ENCODE measurements at places on chromosomes 12 and 14.

- DNase-seq, result no peak
These were observed 75.7 kb downstream of the LRRK2 start for GRCh38 chr12:40300490-40300889.

GRCh38 chr12:28830491-28830890 lies 318.6 kb upstream of the FAR2 start:
- DNase-seq, result no peak

DNA sequence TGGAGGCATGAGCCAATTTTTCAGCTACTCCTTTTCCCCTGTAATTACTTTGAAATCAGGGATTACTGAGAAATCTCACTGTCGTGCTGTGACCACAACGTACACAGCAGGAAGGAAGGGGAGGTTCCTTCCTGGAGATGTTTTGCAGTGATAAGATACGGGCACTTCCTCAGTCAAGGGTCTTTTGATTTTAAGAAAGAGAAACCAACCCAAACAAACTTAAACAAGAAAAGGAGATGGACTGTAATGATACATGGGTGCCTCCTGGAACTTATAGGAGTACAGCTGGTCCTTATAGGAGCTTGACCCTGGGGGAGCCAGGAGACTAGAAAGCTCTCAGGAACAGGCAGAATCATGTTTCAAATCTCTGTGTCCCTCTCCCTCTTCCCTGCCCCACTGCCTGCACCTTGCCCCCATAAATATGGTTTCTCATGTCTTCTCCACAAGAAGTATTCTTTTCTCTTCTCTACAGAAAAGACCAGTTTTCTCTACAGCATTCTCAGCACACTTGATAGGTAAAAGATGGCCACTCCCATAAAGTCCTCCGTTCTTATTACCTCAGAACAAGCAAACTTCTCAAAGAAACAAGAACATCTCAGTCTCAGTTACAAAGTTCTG lies 281.1 kb upstream of the AMIGO2 start:
- no peak for DNase-seq

DNA sequence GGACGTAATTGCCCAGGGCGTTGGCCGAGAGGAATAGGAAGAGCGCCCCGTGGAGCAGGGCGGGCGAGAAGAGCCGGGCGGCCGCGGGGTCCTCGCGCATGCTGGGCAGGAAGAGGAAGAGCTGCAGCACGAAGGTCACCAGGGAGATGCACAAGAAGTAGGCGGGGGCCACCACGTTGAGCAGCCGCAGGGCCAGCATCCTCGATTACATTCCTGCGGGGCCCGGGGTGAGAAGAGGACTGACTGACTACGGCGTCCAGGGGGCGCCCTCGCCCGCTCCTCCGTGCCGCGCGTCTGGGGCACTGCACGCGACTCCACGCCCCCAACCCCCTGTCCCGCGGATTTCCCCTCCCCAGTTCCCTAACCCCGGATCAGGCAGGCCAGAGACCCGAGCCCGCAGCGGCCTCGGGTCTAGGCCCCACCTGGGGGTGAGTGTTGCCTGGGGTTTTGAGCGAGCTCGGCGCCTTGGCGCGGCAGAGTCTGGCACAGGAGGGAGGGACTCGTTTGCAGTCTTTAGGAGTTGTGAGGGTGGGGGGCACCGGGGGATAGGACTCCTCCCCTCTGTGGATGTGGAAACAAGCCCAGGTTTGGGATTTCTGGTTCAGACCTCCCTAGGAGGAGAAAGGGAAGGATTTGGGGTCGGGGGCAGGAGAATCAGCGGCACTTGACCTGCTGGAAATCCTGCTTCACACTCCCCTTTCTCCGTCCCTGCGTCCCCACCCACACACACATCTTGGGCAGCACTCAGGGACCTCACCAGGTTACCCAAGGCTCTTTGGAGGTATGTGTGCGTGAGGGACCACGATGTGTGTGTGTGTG lies 1.8 kb downstream of the ZDHHC22 start:
- DNase-seq, result peak; percentile 33

- no peak for DNase-seq
These were observed 60.6 kb downstream of the PIWIL1 start for GRCh38 chr12:130398100-130398848.

- DNase-seq, result no peak
These were observed 29.6 kb downstream of the WBP11 start for GRCh38 chr12:14773685-14774073.

GRCh38 chr12:94074216-94074979 lies 74.0 kb upstream of the PLXNC1 start:
- DNase-seq, result no peak

DNA sequence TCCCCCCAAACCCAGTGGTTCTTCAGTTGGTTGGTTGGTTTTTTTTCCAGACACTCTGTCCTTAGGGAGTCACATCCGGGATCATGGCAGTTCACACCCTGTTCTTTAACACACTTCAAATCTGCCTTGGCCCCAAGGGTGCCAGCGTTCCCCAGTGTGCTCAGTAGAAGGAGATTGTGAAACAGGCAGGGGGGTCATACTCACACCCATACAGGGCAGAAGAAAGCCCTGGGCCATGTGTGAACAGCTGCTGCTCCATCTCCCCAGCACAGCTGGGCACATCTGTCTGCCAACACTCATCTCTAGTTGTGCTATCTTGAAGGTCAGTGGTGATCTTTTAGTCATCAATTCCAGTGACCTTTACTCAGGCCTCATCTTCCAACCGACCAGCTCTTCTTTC lies 64.4 kb upstream of the FUT8 start:
- DNase-seq, result no peak

DNA sequence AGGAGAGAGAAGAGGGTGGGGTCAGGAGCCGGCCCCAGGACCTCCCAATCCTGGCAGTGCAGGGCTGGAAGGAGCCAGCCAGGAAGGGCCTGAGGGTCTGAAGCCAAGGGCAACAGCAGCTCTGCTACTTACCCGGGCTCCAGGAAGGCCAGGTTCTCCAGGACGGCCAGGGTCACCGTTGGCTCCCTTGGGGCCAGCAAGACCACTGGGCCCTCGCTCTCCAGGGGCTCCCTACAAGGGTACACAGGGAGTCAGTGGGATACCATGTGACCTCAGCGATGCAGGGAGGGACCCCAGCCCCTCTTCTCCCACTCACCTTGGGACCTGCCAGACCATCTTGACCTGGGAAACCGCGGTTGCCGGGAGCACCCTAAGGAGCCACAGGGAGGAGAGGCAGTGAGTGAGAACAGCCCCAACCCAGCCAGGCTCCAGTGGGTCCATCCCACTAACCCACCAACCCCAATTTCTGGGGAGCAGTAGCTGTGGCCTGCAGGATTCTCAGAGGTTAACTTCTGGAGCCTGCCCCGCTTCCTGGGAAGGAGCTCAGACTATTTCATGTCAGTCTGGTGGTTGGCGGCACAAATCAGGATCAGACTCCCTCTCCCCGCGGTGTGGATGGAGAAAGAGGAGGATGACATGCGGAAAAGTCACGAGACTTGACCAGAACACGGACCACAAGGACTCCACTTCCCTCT lies 18.5 kb downstream of the COL2A1 start:
- DNase-seq, result no peak

DNA sequence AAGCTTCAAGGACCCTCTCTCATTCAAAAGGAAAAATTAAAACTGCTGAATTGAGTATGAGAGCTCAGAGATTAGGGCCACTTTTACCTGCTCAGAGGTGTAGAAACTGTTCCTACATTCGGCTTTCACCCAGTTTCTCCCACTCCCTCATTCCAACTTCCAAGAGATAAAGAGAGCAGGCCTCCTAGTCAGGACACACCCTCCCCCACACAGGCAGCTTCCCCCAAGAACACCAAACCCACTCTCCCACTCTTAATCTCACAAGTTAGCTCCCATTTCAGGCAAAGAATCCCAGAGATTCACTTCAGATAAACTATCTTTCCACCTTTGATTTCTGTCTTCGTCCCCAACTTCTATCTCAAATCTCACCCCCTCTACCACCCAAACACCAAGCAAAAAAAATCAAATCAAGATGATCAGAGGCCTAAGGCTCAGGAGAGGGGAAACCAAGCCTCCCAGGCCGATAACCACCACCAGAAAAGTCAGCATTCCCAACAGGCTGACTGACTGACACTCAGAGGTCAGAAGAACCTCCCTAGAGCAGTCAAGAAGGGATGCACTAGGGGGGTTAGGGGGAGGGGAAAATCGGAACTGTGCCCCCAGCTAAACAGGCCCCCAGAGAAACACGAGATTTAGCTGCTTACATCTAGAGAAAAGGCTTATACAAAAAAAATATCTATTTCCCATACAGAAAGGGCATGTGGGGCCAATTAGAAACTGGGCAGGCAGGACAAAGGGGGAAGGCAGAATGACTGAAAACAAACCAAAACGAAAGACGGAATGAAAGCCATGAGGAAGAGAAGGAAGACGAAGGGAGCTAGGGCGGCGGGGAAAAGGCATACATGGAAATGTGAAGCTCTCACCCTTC lies 13.2 kb upstream of the CDH24 start:
- no peak for DNase-seq
